8988T (cell line): ENCODE measurements at places on chromosomes 11 and 22.

GRCh38 chr11:26742966-26743365 is 21.1 kb upstream of the SLC5A12 start:
- no peak for DNase-seq

- no peak for DNase-seq
Observed at GRCh38 chr11:70109903-70110302, 31.8 kb downstream of the ANO1 start.

- DNase-seq: no peak
Observed at GRCh38 chr11:106765469-106766258, 252.6 kb downstream of the GUCY1A2 start.

GRCh38 chr11:35050541-35050995 is 88.4 kb upstream of the CD44 start:
- no peak for DNase-seq

DNA sequence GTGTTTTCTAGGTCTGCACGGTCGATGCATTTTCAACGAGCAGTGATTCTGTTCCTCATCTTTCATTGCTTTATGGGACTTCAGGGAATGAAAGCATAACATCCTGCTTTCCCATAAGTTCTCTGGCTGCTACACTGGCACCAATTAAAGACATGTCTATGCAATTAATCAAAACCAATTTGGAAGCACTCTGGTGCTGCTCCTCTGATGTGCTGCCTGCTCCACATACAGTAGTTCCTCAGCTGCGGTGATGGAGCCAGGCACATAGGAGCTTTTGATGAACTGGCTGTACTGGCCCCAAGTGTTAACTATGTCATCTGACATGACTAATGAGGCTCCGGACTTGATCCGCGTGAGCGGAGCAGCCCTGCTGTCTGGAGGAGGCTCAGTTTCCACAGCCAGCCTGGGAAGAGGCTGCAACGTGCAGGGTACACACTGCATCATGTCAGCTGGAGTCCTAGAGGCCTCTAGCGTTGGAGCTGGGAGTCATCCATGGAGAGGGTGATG is 29.8 kb downstream of the GVQW3 start:
- DNase-seq: no peak

- no peak for DNase-seq
Observed at GRCh38 chr11:19907839-19908238, 195.2 kb downstream of the NAV2 start.

DNA sequence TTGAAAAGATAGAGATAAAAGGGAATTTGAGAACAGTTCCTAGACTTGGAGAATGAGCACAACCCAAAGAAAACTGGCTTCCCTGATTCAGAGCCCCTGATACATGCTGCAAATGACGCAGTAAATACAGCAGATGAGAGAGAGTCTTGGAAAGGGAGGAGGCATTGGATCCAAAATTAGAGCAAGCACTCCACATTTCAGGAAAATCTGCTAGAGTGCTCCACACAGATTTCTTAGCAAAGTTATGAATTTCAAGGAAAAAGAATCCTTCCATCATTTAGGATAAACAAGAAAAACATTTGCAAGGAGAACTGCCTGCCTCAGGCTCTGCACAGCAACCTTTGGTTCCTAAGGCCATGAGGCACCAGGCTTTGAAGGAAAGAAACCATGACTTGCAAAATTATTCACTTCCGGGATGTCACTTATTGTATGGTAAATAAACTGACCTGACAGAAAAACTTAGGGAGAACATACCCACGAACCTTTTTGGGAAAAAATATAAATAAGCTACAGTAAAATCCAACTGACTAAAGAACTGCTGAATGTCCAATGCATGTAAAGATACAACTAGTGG is 89.8 kb upstream of the RTL6 start:
- DNase-seq: no peak

GRCh38 chr11:112797648-112798293 is 163.4 kb upstream of the NCAM1 start:
- no peak for DNase-seq

GRCh38 chr11:109762546-109762945 is 330.6 kb upstream of the ZC3H12C start:
- DNase-seq: no peak

DNA sequence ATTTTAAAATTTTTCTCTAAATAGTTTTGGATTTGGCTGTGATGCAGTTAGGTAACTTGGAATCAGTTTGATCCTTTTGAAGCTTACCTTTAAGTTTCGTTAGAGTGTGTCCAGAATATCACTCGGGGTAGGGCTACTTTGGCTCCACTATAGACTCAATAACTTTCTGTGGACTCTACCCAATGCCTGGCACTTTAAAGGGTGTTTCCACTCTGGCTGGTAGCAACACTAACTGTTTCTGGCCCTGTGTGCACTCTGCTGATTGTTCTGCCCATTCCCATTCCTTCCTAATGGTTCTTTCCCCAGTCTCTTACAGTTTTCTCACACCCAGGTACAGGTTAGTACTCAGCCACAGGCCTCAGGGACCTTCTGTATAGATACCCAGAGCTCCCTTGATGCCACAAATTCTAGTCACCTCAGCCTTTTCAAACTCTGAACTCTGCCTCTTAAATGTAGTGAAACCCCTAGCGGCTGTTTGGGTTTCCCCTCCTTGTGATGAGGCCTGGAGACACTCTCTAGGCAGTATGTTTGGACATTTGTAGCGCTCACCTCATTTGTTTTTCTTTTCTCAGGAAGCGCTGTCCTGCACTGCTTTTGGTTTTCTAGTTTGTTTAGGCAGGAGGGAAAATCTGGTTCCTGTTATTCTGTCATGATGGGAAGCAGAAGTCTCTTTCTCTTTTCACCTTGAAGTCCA is 16.8 kb downstream of the CUL5 start:
- DNase-seq: no peak

DNA sequence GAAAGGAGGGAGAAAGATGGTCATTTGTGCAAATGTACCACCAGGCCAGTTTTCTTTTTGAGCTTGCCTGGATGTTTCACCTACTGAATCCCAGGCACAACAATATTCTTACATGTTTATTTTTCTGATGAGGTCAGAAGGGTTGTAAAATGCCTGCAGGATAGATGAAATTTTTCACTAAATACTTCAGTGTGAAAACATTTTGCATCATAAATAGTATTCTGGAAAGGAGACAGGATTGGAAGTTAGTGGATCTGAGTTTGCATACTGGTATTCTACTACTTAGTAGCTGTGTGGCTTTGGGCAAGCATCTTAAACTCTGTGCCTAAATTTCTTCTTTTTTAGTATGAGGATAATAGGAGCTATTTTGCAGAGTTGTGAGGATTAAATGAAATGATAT is 24.8 kb downstream of the RNF169 start:
- DNase-seq: no peak

DNA sequence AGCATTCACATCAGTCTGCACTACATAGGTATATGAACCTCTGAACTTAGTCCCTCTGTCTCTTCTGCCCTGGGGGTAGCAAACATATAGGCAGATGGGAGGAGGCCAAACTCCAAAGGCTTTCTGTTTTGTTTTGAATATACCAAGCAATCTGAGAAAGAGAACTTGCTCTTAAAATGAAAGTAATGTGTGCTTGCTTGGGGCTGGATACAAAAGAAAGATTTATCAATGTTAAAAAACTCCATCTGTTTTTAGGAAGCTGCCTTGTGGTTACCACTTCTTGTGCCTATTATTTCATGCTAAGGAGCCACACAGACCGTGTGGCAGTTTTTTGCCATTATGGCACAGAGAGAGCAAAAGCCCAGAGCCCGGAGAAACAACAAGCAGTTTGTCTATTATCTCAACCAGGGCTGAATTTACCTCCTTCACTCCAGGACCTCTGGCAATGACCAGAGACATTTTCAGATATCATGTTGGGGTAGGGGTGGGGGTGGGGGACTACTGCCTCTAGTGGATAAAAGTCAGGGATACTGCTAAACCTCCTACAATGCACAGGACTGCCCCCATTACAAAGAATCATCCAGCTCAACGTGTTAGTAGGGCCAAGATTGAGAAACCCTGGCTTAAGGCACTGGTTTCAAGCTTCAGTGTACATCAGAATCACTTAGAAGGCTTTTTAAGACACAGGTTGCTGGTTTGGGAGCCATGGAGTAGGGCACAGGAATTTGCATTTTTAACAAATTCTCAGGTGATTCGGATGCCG is 124.2 kb downstream of the APIP start:
- DNase-seq: no peak

- no peak for DNase-seq
Observed at GRCh38 chr11:100741866-100742625, 55.0 kb downstream of the ARHGAP42 start.

DNA sequence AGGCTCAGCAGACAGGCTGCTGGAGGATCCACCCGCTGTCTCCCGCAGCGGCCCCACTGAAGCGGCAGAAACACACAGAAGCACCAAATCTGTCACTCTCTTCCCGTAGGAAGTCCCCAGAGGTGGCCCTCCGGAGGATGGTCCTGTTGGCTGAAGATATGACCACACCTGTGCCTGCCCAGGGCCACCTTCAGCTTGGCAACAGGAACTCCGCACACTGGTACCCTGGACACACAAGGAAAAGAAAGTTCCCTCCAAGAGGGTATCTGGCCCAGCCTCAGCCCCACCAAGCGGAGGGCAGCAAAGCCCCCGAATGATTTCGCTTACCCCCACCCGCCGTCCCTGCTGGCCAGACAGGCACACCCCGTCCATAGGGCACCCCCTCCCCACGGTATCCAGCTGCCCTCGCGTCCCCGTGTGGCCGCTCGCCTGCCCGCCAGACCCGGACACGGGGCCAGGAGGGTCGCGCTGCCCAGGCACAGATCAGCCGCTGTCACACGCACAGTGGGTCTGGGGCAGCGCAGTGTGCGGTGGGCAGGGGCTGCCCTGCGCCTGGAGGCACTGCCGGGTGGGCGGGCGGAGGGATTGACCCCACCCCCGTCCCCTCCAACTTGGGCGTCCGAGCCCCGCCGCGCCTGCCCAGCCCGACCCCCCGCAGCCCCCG is 7.0 kb downstream of the RASSF7 start:
- DNase-seq: no peak

GRCh38 chr11:70528046-70528793 is 129.9 kb downstream of the CTTN start:
- no peak for DNase-seq

DNA sequence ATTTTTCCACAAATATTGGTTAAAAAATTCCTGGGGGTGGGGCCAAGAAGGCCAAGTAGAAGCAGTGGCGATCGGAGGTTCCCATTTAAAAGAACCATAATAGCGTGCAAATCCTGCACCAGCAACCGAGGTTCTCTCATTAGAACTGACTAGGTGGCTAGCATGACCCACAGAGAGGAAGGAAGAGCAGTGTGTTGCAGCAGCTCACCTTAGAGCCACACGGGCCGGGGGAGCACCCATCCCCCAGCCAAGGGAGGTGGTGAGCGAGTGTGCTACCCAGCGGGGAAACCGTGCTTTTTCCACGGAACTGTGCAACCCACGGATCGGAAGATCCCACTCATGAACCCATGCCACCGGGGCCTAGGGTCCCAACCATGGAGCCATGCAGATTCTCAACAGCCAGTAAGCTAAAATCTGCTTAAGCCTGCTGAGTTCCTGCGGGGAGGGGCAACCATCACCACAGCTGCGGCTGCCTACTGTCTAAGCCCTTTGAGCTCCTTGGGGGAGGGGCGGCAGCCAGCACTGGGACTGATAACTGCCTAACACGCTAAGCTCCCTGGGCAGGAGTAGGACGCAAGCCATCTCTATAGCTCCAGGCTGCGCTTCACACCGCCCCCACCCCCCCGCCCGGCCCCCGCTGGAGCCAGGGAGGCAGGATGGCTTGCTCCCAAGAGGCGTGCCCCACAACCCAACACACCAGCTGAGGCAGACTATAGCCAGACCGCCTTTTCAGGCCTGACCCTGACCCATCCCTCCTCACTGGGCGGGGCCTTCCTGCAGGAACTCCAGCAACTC is 21.0 kb upstream of the HTATIP2 start:
- DNase-seq: no peak

DNA sequence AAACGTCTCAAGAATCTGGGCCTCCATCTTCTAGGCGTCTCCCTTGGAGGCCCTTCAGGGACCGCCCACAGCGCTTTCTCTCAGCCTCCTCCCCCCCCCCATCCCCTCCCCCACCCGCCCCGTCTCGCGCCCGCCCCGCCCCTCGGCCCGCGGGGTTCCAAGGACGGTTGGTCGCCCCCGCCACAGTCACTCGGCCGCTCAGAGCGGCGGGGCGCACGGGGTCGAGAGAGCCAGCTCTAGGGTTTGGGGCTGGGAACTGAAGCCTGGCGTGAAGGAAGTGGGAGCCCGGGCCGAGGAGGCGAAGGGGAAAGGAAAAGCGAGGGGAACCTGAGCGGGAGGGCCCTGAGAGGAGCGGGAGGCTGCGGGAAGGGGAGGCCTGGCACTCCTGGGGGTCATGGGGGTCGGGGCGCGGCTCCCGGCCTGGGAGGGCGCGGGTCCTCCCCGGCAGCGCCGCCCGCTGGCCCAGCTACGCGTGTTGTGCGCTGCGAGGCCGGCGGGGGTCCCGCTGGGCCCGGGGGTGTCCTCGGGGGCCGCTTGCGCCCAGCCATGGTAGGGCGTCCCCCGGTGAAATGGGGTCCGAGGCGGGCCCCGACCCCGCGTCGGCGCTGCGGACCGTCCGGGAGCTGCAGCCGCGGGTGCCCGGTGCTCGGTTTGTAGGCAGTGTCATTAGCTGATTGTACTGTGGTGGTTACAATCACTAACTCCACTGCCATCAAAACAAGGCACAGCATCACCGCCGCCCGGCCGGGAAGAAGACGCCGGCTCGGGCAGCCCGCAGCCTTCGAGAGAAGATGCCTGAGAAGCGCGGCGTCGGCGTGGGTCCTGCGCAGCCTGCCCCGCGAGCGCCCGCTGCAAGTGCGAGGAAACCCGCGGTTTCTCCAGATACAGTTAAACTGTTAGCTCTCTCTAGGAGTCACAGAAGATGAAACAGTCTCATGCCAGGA is at the start of gene BTG4:
BTG4 (minus strand) TSS at position 91 of the 944 bp plus-strand sequence. CDS start 13,610 bp downstream, outside the sequence.
- DNase-seq: no peak
